ENCODE measurements at places on chromosomes 3 and 15.

DNA sequence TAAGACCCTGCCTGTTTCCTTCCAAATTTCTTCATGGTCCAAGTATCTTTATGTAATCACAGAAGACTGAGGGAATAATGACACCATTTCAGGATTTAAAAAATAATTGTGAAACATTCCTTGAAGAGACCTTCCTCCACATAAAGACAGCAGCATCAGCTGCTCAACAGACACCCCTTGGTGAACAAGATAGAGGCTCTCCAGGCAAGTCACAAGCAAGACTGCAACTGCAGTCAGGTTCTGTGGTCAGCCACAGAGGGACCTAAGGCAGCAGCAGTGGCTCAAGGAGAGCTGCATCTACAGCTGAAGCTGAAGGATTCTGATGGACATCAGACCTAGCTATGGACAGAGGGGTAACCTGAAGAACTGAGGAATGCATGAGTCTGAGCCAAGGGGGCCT, 97.2 kb upstream of the C3orf80 start:
- peak; percentile 24 for DNase-seq

DNA sequence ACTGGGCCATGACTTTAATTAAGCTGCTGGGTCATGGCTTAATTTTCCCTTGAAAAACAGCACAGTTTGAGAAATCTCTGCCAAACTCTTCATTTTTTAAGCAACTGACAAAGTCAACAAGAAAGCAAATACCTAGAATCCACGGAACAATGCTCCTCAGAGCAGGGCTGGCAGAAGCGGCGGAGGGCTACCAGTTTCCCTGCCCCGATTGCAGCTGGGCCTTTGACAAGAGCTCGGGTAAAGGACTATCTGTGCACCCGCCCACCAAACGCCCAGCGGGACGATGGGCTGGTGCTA, 1.2 kb downstream of the GOLIM4 start:
- DNase-seq = no peak

- peak; percentile 92 for DNase-seq
Observed at GRCh38 chr3:58041826-58042324, 33.7 kb downstream of the FLNB start.

DNA sequence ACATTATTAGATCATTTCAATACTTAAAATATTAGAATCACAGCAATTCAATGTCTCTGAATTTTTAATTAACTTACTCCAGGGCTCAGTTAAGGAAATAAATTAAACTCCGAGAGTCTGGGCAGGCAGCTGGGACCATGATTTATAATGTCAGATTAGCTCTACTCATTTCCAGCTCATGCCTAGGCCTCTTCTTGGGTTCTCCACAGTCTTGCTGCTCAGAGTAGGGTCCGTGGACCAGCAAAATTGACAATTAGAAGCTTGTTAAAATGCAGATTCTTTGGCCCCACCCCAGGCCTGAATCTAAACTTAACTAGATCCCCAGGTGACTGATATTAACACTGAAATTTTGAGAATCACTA, 28.2 kb downstream of the ADAMTS9 start:
- no peak for DNase-seq

DNA sequence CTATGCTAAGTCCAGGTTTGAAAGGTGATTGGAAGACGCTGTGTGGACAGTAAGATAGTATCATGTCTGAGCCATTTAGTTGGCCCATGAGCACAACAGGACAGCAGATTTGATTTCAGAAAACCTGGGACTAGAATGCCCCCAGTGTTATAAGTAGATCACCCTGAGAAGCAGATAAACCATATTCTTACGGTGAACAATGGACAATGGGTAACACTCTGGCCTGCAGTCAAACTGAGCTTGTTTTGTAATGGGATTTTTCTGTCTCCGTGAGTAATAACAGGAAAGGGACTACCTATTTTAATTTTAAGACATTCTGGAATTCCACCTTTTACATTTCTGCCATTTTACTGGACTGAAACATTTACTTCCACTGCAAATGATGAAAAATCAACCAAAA, 71.5 kb downstream of the LDHAL6B start:
- DNase-seq = no peak

- no peak for DNase-seq
Observed at GRCh38 chr15:40927495-40927872, 1.7 kb upstream of the DLL4 start.

DNA sequence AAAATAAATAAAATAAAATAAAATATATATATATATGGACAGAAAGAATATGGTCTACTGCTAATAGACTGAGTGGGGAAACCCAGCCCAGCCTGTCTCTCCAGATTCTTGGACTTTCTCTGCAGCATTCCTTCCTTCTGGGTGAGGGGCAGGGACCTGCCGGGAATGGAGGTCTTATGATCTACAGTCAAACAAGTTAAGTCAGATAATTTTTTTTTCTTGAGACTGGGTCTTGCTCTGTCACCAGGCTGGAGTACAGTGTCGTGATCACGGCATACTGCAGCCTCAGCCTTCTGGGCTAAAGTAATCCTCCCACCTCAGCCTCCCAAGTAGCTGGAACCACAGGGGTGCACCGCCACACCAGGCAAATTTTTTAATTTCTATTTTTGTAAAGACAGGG, 33.5 kb upstream of the ZNF774 start:
- no peak for DNase-seq

- DNase-seq = no peak
Observed at GRCh38 chr3:5151586-5151985, 29.5 kb downstream of the ARL8B start.

All from EH (cell line).